ENCODE measurements at places on chromosomes 7 and 10.

DNA sequence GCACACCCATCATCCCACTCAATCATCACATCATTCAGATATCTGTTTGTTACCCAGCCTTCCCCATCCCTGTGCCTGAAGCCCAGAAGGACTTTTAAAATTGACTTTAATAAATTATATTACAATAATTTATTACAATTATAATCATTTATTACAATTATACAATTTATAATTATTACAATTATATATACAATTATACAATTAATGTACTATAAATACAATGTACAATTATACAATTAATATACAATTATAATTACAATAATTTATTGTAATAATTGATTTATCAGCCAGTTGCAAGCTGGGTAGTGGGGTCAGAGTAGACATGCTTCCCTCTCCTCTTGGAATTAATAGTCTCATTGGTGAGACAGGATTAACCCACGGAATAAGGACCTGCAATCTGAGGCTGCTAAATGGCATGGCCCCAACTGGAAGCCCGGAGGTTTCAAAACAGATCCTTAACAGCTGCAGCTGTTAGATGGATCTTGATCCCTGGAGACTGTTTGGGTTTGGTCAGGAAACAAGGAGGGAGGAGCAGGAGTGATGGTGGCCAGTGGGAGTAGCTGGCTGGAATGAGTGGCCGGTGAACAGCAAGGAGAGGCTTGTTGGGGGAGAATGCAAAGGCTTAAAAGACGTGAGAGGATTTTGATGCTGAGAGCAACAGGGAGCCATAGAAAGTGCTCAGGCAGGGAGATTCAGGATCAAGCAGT is 402.8 kb upstream of the PODXL start:
- DNase-seq, result no peak

DNA sequence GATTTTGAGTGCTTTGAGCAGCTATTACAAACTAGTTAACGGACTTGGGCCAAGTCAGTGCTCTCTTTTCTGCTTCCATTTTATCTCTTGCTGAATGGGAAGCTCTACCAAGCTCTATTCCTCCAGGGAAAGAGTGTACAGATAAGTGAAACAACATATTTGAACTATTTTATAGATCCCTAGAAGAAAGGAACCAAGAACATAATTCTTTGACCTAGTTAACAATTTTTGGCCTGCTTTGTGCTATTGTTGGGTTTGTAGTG is 244.8 kb downstream of the PRKG1 start:
- no peak for DNase-seq

DNA sequence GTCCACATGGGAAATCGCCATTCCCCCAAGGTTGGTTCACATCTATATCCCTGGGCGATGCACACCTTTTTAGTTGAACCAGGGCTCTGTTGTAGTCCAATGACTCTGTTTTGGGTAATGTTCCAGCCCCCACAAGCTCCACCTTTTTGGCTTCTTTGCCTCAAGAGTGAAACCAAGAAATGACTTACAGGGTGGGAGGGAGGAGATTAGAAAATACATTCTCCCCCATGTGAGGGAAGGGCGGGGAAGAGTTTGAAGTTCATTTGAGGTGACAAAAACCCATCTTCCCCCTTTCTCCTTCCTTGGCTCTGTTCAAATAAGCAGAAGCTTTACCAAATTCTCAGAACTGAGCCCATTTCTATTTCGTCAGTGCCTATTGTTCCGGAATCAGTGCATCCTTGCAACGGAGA is 82.8 kb downstream of the GATA3 start:
- DNase-seq, result no peak

- DNase-seq, result no peak
Measured at GRCh38 chr10:62454687-62455397, 80.7 kb downstream of the ZNF365 start.

DNA sequence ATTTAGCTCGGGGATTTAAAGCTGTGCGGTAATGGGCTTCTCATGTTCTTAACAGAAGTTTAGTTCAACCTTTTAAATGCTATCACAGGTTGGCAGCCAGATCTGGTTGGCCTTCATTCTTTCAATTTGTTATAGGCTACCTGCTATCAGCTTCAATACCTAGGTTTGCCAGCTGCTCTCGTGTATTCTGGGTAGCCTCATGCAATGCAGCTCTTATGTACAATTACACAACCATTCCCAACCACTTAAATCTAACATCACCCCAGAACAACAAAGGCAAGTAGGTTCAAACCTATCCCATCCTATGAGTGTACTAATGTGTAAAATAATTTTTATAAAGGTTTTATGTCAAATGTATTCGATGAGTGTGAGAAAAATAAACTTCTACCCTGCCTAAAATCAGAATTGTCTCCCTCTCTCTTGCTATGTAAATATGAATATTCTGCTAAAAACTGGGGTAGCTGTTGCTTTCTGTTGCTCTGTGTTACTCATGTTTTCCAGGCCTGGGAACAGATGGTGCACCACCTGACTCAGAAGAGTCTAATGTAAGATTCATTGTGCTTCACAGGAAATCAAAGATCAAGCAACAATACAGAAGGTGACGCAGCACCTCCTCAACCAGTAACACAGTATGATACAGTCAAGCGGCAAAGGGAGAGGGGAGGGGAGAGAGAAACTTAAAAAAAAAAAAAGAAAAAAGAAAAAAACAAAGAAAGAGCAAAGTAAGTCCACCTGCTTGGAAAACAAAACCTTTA is 188.6 kb downstream of the ETV1 start:
- DNase-seq, result no peak

DNA sequence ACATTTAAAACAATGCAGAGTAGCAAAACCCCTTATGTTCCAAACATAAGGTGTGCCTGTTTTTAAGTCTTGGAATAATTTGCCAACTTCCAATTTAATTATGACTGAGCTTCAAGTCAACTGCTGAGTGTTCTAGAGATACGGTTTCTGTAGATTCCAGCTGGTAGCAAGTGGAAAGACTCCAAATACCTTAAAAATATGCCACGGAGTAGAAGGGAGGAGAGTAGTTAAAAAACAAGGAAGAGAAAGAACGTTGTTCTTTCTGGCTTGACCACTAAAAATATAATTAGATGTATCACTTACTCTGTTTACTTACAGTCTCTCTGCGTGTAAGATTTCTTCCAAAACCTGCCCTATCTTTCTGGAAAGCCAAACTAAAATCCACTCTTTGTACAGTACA is 24.5 kb upstream of the ABLIM1 start:
- DNase-seq, result no peak

DNA sequence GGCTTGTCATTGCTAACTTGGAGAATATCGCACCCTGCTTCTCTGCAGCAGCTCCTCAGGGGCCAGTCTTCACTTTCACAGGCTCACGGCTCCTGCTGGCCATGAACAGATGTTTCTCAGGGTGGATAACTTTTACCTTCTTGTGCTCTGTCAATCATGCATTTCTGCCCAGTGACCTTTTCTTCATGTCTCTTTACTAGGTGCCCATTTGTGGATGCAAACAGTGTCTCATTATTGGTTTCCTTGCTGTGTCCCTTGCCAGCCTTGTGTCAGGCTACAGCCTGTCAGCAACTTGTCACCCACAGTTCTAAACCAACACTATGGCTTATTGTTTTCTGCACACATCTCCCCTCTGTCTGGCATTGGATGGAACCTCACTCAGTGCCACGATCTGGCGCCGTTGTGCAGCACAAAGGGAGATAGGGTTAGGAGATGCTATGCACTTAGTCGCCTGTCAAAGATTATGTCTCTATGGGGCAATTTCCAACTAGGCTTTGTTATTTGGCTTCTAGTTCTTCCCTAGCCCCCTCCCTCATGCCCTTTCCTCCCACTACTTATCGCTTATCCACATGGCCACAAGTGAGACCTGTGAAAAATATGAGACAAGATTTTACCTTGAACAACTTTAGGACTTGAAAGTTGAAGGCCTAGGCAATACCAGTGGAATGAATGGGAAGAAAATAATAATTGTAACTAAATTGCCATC is 45.7 kb upstream of the NXPH1 start:
- DNase-seq, result no peak

DNA sequence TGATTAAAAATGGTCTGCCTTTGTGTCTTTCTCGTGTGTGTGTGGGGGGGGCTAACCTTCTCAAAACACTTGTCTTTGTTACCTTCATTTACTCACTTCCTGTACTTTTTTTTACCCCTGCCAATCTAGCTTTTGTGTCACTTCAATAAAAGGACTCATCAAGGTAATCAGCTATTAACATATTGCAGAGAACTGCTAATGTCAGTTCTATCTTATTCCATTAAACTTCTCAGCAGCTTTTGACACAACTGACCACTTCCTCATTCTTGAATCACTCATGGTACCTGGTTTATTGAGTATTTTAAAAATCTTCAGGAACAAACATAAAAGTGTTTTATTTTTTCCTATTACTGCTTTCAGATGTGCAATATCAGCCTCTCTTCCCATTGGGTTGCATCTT is 59.8 kb downstream of the SLC25A40 start:
- no peak for DNase-seq

DNA sequence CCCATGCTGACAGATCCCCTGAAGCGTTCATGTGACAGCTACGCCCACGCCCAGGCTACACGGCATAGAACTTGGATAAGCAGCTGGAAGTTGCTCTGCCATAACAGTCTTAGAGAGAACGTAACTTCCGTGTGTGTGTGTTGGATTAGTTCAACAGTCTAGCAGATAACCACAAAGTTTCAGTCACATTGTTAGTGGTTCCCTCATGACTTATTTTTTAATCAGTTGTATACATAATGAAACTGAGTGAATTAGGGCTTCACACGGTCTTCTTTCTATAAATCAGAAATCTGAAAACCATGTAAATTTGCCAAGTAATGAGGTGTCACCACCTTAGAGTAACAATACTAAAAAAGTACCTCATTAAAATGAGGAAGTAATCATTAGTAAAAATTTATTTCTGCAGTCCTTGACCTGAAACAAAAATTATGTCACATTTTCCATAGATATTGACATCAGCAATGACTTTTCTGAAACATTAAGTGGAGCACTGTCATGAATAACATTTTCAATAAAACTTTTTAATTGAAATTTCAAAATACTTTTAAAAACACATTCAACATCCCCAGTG is 21.7 kb upstream of the MACC1 start:
- DNase-seq, result no peak

DNA sequence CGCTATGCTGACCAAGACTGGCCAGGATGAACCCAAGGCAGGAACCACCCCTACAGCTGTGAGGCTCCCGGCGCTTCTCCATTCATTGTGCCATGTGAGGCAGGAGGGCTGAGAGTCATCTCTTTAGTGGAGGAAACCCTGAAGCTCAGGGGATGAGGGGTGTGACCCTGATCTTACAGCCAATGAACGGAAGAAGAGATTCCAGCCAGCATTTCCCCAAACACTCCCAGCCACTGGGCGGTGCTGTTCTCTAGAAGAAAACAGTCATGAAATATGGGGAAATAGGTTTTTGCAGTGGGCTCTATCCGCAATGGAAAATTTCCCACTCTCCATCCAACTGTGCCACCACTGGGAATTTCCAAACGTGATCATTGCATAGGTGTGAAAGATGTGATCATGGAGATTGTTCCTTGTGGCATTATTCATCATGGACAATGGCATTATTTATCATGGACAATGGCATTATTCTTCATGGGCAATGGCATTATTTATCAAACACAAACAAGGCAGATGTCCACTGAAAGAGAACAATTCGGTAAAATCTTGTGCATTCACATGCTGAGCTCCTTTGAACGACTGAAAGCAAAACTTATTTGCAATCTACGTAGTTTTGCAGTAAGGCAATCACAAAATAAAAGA is 14.0 kb upstream of the SLC18A2 start:
- no peak for DNase-seq

GRCh38 chr10:64091897-64092296 is 570.7 kb downstream of the REEP3 start:
- DNase-seq, result no peak

DNA sequence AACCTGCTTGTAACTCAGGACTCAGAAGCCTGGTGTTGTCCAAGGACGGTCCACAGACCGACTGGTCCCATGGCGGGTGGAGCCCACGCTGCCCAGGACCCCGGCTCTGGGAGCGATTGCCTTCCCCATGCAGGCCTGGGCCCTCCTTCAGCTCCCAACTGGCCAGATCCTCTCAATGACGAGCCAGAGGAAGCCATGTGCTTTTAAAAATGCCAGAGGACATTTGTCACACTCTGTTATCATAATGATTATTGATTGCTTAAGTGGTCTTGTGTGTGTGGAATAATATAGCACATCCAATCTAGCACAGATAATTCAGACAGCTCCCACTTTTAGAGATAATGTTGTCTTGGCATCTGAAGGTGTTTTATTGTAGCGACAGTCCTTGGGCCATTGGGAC is 22.6 kb upstream of the OGDHL start:
- DNase-seq, result no peak

DNA sequence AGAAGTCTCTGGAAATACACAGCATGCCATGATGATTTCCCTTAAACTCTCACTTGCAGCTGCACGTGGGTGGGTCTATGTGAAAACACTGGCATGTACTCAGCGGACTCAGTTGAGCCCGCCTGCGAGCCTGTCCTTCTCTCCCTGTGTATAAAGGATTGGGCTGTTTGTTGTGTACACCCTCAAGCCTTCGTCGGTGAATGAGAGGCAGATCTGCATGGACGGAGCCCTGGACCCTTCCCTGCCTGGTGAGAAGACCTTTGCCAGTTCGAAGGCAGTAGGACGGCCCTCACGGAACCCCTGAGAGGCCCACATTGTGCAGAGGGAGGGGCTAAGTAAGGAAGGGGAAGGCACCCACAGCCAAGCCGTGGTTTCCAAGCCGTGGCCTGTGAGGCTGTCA is 121.2 kb downstream of the WDFY4 start:
- no peak for DNase-seq

DNA sequence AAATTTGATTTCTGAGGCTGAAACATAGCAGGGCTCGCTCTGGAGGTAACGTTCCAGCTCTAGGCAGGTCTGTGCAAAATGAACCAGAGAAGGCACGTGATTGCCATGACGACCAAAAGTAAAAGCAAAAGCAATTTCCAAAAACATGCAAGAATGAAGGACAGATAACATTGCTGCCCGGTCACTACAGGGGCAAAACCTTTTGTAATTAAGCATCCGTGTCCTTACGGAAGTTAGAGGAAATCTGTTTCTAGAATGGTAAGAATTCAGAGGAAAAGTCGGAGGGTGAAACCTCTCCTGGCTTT is 2.9 kb downstream of the KLF6 start:
- no peak for DNase-seq
